ENCODE measurements at places on chromosomes 16 and 17.
A peak's percentile ranks its signal among the peaks of the same experiment; 100 is the strongest.

GRCh38 chr16:17072104-17072503, 398.7 kb downstream of the XYLT1 start:
- no peak for DNase-seq

GRCh38 chr16:66265048-66265415, 101.5 kb upstream of the CDH5 start:
- DNase-seq = no peak

- DNase-seq = no peak
Observed at GRCh38 chr16:55651841-55652824, 3.7 kb upstream of the SLC6A2 start.

DNA sequence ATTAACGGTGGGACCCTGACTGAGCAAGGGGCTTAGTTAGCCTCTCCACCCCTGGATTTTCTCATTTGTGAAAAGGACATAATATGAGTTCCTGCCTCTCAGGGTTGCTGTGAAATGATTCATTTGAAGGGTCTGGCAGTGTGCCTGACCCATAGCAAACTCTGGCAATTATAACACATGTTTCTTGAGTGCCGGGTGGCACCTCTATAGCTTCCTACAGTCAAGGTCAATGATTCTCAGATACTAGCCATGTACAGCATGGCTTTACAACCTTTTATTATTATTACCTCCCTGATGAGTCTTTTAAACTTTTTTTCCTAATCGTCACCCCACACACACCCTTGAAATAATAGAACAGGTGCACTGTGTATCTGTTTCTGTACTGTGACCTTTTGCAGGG, 42.1 kb downstream of the TMEM114 start:
- DNase-seq = no peak

DNA sequence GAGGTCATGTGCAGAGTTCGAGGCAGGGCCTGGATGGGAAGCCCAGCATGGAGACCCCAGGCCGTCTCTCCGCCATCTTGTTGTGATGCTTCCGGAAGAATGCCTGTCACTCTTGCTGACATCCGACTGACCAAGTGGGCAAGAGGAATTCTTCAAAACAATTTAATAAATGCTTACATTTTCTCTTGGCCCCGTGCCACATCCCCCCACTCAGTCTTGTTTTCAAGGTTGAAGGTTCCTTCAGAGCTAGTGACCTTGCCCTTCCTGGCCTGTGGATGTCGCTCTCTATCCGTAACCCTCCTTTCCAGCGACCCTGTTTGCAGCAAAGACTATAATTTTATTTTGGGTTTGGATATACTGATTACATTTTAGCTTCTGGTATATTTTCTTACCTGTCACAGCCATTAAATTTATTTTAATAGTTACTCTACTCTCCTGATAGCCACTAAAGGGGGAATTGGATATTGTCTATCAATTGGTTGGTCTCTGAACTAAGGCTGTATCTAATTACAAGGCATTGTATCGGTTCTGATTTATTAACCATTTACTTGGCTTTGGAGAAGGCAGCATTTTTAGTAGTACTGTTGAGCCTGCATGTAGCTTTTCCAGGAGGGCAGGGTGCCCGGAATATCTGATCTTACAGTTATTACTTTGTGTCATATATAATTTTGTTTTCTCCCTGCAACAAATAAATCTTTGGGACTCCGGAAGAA, 264.5 kb downstream of the WWOX start:
- DNase-seq = no peak

GRCh38 chr16:52418201-52418600, 128.7 kb downstream of the TOX3 start:
- DNase-seq = no peak

DNA sequence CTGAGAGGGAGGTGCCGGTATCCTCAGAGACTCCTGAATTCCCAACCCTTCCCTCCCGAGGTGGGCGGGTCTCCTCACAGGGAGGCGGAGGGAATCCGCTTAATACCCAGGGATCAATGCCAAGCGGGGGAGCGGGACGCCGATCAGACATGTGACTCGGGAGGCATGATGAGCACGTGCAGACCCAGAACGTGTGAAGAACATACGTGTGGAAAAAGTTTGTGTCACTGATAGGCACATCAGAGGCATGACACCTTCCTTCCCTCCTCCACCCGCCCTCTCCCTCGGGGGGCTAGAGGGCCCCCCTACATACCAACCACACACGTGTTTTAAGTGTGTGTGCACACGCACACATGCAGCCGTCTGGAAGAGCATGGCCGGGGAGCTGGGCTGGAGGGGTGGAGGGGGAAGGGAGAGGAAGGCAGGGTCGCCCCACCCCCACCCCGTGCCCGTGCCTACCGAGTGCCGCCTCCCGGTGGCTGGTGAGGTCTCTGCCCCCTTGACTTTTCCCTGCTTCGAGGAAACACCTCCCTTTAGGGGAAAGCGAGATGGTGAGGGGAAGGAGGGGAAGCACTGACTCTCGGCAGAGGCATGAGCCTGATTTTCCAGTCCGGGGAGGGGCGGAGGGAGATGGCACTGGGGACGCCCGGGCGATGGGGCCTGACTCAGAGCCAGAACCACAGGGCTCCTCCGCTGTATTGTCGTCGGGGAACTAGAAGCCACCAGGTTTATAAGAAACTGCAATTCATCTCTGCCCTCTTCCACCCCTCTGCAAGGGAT, 12.1 kb upstream of the TBX21 start:
- peak; percentile 92 for DNase-seq

DNA sequence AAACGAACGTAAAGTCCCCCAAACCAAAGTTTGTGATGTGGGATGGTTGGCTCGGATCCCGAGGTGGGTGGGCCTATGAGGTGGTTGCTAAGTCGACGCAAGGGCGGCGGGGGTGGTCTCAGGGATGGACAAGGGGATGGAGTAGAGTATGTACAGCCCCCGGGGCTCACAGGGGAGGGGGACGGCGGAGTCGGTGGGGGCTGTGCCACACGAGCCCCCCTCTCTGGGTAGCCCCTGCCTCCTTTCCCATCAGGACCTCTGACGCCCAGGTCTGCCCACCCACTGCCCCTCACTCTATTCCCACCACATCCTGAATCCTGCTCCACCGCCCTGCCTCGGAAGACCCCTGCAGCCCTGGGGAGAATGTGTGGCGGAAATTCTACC, 15.2 kb downstream of the IL34 start:
- DNase-seq = no peak

DNA sequence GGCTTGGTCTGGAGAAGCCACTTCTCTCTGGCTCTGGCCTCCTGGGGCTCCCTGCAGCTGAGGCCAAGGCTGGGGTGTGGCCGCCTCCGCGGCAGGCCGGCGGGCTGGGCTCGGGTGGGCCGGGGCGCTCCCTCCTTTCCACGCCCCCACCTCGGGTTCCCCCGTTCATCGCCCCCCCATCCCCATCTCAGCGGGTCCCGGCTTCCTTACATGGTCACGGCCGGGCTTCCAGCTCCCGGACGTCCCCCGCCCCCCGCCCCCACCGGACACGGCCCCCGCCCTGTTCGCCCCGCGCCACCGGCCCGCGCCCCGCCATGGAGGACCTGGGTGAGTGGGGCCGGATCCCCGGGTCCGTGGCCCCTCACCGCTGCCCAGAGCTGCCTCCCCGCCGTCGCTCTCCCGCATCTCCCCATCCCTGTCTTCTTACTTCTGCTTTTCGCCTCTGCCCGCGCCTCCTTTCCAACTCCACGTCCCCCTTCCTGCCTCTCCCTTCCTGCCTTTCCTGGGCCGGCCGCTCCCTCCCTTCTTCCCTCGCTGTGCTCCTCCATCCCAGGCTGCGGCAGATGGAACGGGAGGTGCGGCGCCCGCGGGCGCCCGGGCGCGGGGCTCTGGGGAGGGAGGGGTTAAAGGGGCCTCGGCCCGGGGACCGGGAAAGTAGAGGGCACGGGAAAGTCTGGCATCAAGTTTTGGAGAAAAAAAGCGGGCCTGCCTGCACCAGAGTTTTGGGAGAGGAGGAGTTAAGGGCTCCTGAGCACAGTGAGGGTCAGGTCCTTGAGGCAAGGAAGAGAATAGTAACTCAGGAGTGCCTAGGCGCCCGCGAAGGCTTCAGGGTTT, at the start of gene TGFB1I1:
TSS of gene TGFB1I1 (plus strand) at position 278 of the 834 bp plus-strand sequence. CDS start at position 315, 37 bp downstream.
- no peak for DNase-seq

DNA sequence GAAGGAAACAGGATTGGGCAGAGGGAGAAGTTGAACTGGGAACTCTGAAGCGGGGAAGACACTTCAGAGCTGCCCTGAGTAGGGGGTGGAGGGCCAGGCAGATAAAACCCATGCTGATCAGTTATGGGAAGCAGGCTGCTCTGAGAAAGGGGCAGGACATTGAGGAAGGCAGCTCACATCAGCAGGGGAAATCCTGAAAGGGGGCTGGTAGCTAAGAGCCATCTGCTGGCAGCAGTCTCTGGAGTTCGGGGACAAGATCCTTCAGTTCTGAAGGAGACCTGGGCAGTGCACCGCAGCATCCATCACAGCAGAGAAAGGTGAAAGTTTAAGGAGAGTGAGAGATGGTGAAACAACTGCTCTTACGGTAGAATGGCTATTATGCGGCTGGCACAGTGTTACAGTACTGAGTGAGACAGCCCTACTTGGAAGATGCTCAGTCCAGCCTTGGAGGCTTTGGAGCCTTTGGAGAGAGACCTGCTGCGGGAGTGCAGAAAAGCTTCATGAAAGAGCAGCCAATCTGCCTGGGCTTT, 5.4 kb upstream of the KIF18B start:
- DNase-seq = no peak

DNA sequence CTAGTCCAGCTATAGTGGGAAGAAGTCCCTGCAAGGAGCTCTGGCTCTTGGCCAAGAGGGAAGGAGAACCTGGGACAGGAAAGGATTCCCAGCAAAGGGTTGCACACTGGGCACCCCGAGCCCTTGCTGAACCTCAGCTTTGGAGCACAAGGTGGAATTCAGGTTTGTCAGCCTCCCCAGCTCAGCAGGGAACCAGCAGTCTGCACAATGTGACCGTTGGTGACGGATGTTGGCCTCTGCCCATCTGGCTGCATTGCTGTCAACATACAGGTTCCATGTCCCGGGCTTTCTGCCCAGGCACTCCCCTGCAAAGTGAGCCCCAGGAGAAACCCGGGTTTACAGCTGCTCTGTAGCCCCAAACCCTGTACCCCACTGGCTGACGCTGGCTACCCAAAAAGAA, 6.7 kb downstream of the RPRML start:
- DNase-seq = no peak

- DNase-seq = no peak
Observed at GRCh38 chr17:18064053-18064452, 23.7 kb upstream of the DRG2 start.

GRCh38 chr16:17348042-17348783, 122.5 kb downstream of the XYLT1 start:
- no peak for DNase-seq

GRCh38 chr17:74454197-74455024, 12.0 kb upstream of the CD300A start:
- no peak for DNase-seq

- DNase-seq = no peak
Observed at GRCh38 chr16:83779886-83780285, 27.9 kb upstream of the HSBP1 start.

- DNase-seq = peak; percentile 7
Observed at GRCh38 chr16:53503991-53504663, 1.1 kb upstream of the AKTIP start.

- DNase-seq = no peak
Observed at GRCh38 chr16:89443727-89444084, 46.7 kb downstream of the ANKRD11 start.

- no peak for DNase-seq
Observed at GRCh38 chr16:80454802-80455201, 86.0 kb upstream of the DYNLRB2 start.

- DNase-seq = peak; percentile 52
Observed at GRCh38 chr17:39769974-39770587, 32.3 kb downstream of the GRB7 start.

DNA sequence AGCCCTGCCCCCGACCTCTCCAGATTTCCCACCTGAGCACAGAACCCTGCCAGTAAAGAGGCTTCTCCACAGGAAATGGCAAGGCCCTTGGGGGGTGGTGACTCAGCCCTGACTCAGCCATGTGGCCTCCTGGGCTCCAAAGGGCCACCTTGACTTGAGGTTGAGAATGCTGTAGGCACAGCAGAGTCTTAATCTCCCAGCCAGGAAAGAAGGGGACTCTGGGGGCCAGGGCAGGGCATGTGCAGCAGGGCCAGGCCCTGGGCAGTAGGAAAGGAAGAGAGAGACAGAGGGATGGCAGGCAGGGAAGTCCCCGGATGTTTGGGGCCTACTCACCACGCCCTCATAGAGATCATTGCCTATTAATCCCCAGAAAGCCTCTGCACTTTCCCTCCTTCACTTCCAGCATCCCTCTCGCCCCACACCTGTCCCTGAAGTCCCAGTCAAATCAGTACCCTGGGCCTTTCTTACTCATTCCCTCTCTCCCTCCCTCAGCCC, 4.8 kb upstream of the ITGA3 start:
- peak; percentile 62 for DNase-seq

- DNase-seq = no peak
Observed at GRCh38 chr17:8969901-8970300, 4.4 kb upstream of the PIK3R5 start.

DNA sequence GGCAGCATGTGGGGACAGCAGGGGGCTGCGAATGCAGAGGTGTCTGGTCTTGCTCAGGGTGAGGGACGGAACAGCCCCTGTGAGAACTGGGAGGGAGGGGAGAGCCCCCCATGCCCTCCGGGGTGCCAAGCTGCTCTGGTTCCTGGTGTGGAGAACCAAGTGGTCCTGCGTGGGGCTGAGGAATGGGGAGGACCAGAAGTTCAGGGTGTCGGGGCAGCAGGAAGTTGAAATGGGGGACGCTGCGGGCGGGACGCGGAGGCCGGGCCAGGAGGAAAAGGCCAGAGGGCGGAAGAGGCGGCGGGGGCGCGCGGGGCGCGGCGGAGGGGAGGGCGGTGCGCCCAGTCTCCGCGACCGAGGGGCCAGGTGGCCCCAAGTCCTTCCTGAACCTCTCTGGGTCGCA, 3.6 kb downstream of the ALDH3A1 start:
- no peak for DNase-seq

All from stimulated activated CD4-positive, alpha-beta T cell treated with anti-CD3 and anti-CD28 coated beads, Interleukin-2, amount 100 ng/mL, for 48 hours (primary cell).